ENCODE measurements at places on chromosomes 7 and 10. TPM values are rescaled to one million over a fixed set of nuclear protein-coding genes. Genes with fewer than 3 reads are reported as not detected.

PNLIPRP2 gene
- total RNA-seq: not detected

LBX1 gene
- 0.60 TPM for total RNA-seq

CTTNBP2 gene
- total RNA-seq: 19.3 TPM

TBXAS1 gene
- total RNA-seq: 19.0 TPM

GRCh38 chr10:27659786-27660185, 85.8 kb downstream of the MKX start:
- no peak for DNase-seq
- no peaks in the 10 kb centered on the region for H3K4me1 ChIP-seq
- H3K4me3 ChIP-seq: no peak overlapping the region
- H3K36me3 ChIP-seq: no peaks in the 10 kb centered on the region

GRCh38 chr7:105281966-105282365, 106.8 kb downstream of the SRPK2 start:
- no peak overlapping the region for H3K4me3 ChIP-seq
- no peaks in the 10 kb centered on the region for H3K4me1 ChIP-seq
- H3K27me3 ChIP-seq: no peaks in the 10 kb centered on the region
- no peak for DNase-seq
- no peaks in the 10 kb centered on the region for H3K36me3 ChIP-seq

- H3K4me3 ChIP-seq: no peak overlapping the region
- DNase-seq: no peak
- no peak overlapping the region for H3K27ac ChIP-seq
- H3K27me3 ChIP-seq: no peaks in the 10 kb centered on the region
- no peaks in the 10 kb centered on the region for H3K4me1 ChIP-seq
Observed at GRCh38 chr10:99681553-99681952, 22.2 kb downstream of the ENTPD7 start.

GRCh38 chr7:6419310-6419773, 28.4 kb downstream of the DAGLB start:
- H3K4me1 ChIP-seq: no peaks in the 10 kb centered on the region
- H3K27me3 ChIP-seq: no peaks in the 10 kb centered on the region
- no peak overlapping the region for H3K4me3 ChIP-seq
